ENCODE measurements at places on chromosomes 6 and 20. TPM values are rescaled to one million over a fixed set of nuclear protein-coding genes. Genes with fewer than 3 reads are reported as not detected.

The CST1 gene
- not detected for total RNA-seq

The CRIP3 gene
- total RNA-seq = 0.67 TPM

The SPATA25 gene
- 0.25 TPM for total RNA-seq

The REM1 gene
- not detected for total RNA-seq

The EYA4 gene
- total RNA-seq = 0.58 TPM

The OR2B6 gene
- total RNA-seq = not detected
